LNCaP clone FGC (cell line): ENCODE measurements at places on chromosomes 7 and 10.

- no peak for DNase-seq
Observed at GRCh38 chr7:105567821-105568220, 13.5 kb downstream of the EFCAB10 start.

- no peak for DNase-seq
Observed at GRCh38 chr7:110246118-110246517, 844.8 kb upstream of the LRRN3 start.

DNA sequence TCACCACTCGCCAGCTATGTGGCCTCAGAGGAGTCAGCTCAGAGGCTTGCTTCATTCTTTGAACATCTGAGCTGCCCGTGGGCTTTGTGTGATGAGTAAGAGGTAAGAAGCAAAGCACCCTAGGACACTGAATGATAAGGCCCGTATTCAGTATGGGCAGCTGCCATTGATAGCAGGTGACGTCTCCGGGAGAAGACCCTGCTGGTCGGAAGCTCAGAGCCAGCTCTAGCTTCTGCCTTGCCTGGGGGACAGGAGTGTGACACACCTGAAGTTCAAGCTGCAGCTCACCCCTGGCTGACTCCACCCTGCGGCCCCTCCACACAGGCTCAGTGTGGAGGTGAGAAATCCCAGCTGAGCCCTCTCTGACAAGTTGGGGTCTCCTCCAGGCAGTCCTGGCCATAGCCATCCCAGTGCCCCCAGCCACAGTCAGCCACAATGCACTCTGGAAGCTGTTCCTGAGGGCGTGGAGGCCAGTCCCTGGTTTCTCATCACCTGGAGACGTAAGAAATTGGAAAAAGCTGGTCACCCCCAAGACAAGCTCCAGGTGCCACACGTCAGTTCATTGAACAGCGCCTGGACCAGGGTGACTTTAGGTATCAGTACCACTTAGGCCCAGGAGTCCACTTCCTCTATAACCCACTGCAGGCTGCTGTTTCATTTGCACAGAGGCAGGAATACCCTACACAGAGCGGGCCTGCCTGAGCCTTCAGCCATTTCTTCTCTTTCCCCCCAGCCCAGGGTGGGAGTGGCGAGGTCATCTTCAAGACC is 164.9 kb upstream of the RHEB start:
- no peak for DNase-seq

- DNase-seq = no peak
Observed at GRCh38 chr10:20133669-20134189, 317.5 kb downstream of the PLXDC2 start.

- DNase-seq = no peak
Observed at GRCh38 chr7:22250390-22250789, 106.6 kb downstream of the RAPGEF5 start.

DNA sequence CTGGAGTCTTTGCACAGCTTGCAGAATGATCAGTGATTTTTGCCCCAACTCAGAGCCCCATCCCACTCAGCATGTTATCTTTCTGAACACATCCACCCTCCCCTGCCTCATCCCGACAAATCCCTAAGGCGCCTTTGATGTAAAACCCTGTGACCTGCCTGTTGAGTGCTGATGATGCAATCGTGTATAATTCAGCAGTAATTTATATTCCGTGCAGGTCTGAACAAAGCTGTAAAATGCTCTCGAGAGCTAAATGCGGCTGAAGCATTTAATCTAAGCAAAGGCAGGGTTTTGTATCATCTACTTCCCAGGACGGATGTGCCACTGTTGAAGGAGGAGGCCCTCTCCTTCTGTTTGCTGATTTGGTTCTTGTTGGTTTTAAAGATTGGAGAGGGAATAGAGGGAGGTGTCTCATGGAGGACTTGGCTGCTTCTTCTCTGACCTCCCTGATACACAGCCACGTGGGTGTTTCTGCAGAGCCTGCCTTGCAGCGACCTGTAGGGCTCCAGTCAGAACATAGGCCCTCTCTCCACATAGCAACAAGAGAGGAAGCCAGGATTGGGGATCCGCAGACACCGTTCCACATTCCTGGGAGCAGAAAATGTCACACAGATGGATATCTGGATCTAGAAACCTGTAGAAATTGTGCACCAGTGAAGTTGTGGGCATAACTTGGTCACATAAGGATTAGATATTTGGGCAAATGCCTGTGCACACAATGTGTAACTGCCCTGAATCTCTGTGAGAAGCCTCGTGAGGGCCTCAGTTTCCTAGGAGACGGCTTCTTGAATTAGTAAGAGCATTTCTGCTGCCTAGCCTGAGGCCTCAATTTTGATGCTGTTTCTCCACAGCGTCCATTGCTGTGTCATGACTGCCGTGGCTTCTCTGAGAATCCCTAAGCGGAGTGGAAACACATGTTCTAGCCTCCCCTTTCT is 90.2 kb upstream of the AGK start:
- no peak for DNase-seq

DNA sequence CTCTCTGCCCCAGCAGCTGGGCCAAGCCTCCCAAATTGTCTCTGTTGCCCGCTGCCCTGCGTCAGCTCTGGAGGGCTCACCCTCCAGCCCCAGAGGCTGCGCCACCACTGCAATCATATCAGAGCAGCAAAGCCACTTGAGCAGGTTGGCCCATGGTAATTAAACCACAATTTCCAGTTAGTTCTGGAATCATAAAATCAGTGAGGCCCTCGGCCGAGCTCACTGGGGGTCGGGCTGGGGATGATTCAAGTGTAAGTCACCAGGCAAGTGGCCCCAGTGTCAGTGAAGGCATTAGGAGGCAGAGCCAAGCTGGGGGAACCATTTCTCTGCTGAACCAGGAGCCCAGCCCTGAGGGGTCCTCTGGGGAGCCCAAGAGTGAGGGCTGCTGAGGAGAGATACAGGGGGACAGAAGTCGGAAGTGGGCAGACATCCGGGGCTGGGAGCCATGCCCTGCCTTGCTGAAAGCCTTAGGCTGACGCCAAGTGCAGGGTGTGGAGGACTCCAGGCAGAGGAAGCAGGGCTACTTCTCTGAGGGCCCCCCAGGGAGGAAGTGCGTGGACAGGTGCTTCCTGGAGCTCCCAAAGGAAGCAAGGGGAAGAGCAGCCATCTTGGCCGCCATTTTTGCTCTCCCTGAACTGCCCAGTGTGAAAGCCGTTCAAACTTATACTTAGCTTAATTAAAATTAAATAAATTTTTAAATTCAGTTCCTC is 29.5 kb upstream of the SLC29A3 start:
- DNase-seq = no peak

DNA sequence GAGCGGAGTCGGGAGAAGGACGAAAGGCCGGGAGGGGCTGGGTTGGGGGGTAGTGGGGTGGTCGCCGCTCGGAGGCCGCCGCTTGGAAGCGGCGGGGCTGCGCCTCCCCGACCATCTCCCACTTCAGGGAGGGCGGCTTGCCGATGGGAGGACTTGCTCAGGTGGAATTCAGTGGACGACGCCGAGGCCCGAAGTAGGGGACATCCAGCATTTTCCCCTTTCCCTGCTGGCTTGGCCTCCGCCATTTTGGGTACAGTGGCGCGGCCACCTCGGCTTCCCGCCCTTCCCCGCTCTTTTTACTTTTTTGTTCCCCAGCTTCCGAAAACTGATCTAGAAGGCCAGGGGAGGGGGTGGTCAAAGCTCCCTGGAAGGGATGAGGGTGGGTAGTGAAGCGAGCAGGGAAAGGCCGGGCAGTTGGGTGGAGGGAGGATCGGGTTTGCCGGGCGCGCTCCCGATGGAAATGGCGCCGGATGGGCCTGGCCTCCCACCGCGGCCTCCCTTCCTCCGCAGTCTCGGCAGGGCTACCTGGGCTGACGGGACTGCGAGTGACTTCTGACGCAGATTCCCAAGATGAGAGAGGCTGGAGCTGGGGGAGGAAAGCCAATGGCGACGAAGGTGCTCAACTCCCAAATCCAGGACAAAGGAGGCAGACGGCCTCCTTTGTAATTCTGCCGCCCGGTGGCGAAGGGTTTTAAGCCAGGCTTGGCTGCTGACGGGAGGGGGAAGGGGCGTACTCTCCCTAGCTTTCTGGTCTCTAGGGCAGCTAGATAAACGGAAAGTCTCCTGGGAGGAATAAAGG is at the start of gene PBLD:
Gene PBLD, minus strand, starts transcription at position 670 of the 799 bp plus-strand sequence. CDS start 26,084 bp downstream, outside the sequence.
- DNase-seq = peak; percentile 68

- no peak for DNase-seq
Observed at GRCh38 chr7:28136885-28137284, 43.7 kb downstream of the JAZF1 start.

- DNase-seq = no peak
Observed at GRCh38 chr10:69334302-69335062, 56.2 kb downstream of the HK1 start.

DNA sequence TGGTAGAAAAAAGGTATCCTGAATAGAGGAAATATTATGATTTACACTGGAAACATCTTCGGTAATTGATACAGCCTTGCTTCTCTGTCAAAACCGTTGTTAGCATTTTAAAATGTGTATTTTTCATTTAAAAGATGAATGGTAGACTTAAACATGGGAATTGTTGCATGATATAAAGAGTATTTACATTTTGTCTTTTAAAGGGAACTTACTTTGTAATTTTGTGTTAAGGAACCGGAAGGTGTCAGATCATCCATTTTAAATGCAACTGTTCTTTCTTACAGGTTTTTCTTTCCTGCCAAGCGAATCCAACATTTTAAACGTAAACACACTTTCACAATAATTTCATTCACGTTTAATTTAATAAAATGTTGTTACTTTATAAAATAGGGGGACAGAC is 1.8 kb upstream of the IGF2BP3 start:
- no peak for DNase-seq

- no peak for DNase-seq
Observed at GRCh38 chr7:143318661-143319060, 2.8 kb downstream of the CLCN1 start.

DNA sequence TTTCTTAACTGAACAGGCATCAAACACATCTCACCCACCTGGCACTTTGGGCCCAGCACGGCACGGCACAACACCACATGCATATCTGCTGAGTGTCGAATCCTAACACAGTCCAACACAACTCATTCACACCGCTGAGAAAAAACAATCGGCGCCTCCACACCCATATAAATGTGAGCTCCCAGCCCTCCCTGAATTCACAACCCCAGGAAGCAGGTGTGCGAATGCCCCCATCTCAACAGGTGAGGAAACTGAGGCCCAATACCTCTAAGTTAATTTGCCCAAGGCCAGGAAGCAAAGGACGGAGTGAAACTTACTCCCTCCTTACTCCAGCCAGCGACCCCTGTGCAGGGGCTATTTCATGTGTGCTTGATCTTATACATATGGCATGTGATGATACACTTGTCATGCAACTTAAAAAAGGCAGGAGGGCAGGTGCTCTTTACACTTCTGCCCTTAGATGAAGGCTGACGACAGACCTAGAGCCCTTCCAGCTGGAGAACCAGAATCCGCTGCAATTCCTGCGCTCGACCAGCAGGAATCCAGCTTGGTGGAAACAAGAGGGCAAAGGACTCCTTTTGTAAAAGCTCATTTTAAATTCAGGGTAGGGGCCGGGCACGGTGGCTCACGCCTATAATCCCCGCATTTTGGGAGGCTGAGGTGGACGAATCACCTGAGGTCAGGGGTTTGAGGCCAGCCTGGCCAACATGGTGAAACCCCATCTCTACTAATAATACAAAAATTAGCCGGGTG is 116.0 kb downstream of the LARP4B start:
- no peak for DNase-seq

DNA sequence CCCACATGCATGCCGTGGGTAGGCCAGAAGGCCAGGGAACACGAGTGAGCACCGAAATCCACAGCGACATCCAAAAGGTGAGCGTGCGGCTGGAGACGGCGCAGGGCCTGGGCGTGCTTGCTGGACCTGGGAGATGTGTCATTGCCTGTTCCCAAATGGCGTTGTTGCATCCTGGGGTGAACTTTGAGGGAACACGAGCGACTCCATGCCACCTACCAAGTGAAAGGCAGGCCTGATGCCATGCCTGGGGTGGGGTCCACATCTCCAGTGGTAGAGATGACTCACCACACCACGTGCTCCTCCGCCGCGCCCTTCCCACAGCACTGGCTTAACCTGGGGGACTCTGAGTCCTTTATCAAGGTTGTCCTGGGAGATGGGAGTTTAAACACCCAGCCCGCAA is 24.7 kb upstream of the VIPR2 start:
- no peak for DNase-seq

- no peak for DNase-seq
Observed at GRCh38 chr7:132455378-132455777, 120.9 kb downstream of the PLXNA4 start.

DNA sequence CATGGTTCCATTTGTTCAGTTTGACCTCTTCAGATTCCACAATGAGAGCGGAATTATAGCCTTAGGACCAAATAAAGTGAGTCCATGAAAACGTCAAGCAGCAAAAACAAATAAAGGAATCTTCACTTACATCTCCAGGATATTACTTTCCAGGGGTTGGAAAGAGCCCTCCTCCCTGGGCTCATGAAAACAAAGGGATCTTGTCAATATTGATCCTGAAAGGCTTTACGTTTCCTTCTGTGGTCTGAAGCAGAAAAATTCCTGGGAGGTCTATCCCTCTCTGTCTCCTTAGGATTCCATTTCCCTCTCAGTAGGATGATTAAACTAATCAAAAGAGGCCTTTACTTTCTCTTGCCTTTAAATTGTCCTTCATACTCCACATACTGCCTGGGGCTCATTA is 293.5 kb downstream of the GPAM start:
- no peak for DNase-seq

- no peak for DNase-seq
Observed at GRCh38 chr7:43244232-43244631, 131.8 kb downstream of the HECW1 start.

DNA sequence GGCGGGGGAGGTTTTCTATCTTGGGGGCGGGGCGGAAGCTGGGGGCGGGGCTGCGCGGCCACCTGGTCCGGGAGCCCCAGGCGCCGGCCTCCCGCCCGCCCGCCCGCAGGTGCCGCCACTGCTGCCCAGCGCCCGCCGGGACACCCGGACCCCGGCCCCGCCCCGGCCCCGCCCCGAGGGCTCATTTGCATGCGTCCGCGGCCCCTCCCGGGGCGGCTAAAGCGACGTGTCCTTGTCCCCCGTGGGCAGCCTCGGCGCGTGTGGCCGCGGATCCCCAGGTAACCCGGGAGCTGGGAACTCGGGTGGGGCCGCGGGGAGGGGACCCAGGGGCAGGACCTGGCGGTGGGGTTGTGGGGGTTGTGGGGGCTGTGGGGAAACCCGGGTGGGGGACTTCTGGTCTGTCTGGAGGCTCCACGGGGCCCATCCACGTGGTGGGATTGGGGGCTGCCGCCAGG is at the start of gene BHLHA15:
Gene BHLHA15, plus strand, starts transcription at position 219 of the 455 bp plus-strand sequence. CDS start 871 bp downstream, outside the sequence.
- no peak for DNase-seq

DNA sequence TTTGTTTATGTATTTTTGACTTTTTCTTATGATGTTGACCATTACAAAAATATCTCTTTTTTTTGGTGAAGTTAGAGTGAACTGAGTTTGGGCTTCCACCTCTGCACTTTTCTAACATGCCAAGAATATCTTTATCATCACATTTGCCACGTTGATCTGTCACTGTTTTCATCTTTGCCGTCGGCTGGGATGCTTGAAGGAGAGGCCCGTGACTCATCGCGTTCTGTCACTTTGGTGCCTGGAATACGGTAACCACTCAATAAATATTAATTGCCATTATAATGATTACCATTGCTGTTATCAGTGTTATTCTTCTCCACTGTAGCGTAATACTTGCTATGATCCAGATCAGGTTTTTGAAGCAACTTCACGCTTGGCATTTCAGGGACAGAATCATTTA is 350.8 kb upstream of the PFKP start:
- no peak for DNase-seq

GRCh38 chr10:122147663-122148062 is 123.4 kb upstream of the BTBD16 start:
- DNase-seq = no peak
